ENCODE measurements at places on chromosomes 3 and 15.

- no peak for DNase-seq
These were observed 40.1 kb downstream of the TRIM71 start for GRCh38 chr3:32857921-32858320.

GRCh38 chr15:42084465-42085235 is 9.7 kb downstream of the PLA2G4D start:
- DNase-seq, result peak; percentile 75

GRCh38 chr3:36367912-36368573 is 12.3 kb upstream of the STAC start:
- DNase-seq, result no peak

DNA sequence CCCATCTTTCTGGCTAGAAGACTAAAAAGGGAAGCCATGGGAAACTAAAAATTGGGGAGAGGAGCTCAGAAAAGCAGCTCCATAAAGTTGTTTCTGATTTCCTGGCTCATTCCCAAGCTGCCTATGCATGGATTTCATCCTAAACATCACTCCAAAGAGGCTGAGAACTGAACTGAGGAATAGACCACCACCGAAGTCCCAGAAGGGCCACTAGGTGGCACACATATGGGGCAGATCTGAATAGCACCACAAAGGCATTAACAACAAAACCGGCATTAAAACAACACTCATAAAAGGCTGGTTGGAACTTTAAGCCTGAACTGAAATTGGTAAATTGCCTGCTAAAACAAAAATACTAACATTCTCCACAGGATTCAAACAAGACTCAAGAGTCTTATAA is 106.3 kb downstream of the PLD1 start:
- no peak for DNase-seq

GRCh38 chr3:129256270-129256669 is 6.9 kb downstream of the COPG1 start:
- no peak for DNase-seq

DNA sequence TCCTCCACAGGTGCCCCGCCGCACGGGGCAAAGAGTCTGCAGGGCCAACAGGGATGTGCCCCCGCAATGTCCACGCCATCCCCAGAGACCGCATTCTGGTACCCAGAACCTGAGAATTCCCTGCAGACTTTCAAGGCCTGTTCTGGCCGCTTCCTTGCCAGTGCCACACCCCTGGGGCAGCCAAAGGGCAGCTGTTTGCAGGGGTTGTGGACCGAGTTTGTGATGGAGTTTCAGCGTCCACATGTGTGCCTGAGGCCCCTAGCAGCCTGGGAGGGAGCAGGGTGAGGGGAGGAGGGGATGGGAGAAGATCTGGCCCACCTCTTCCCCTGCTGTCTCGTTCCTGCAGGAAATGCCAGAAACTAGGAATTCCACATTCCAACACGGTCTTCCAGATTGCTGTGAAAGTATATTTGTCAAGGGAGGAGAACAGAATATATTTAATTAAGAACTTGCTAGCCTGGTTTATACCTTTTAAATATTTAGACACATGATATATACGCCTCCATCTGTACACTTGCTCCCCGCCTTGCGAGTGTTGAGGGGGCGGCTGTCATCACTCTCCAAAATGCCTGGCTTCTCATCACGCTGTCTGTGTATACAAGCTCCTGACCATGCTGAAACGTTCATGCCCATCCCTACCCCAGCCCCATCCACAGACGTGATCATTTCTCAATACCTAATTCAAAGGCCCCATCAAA is 31.1 kb upstream of the RASA2 start:
- DNase-seq, result no peak

DNA sequence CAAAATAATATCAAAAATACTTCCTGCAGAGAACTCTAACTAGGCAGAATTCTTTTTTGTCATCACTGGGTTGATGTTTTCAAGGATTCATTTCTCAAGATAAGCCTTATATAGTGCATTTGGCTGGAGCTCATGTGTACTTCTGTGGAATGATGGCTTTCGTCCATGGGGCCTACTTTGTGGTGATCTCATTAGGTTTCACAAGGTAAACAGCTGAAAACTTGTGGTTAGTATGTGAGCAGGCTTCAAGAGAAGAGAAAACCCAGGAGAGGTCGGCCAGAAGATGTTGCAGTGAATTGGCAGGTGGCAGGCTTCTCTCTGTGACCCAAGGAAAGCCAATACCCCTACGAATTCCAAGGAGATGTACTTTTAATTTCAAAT is 121.4 kb upstream of the PHLDB2 start:
- peak; percentile 34 for DNase-seq

- no peak for DNase-seq
These were observed 727.1 kb downstream of the ROBO1 start for GRCh38 chr3:79040701-79041100.

- no peak for DNase-seq
These were observed 146.3 kb upstream of the SOX2 start for GRCh38 chr3:181565416-181565815.

GRCh38 chr3:138578141-138578540 is 15.9 kb downstream of the CEP70 start:
- no peak for DNase-seq

- no peak for DNase-seq
These were observed 79.0 kb upstream of the MFGE8 start for GRCh38 chr15:88992216-88992615.

DNA sequence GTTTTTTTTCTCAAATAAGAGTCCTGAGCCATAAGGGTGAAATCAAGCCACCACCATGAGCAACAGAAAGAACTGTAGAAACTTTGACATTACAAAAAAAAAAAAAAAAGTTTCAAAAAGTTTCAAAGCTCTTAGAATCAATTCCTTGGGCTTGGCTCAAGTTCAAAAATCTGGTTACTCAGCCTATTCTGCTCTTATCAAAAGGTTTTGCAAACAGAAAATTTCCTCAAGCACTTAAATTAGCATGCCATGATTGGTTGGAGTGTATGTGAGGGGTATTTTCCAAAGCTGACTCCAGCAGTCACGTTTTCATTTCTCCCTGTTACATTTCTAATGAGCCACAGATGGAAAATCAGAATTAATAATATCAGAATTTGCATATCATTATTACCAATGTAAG is 12.1 kb upstream of the PEX5L start:
- no peak for DNase-seq

- peak; percentile 90 for DNase-seq
These were observed 4.6 kb downstream of the ANXA2 start for GRCh38 chr15:60392986-60393790.

DNA sequence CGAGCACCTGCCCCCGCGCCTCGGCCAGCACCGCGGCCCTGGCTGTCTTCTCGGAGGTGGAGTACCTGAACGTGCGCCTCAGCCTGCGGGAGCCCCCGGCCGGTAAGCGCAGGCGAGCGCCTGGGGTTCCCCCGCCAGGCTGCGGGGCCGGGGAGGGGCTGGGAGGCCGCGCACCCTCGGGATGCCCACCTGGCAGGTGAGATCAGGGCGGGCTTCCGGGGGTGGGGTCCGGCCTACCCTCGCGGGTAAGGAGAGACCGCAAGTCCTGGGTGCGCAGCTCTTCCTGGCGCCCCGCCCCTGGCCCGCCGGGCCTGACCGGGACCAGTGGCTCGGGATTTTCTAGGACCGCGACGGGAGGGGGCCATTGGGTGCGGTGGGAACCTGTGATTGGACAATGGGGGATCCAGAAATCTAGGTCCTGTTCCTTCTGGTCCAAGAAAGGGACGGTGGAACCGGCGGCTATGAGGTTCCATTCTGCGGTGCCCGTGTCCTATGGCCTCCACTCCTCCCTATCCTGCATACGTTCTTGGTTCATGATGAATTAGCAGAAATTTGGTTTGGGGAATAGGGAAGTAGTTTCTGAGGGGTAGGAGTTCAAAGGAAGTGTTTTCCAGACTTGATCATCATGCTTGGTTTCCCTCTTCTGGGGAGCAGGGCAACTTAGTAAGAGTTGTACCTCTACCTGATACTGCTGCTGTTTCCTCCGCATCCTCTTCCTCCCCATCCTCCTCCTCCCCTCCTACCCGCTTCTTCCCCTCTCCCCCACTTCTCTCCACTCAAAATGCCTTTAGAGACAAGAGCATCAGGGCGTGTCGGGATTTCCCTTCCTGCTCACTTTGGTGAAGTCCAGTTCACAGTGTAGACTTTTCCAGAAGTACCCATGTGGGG is 808 bp downstream of the ARRDC4 start:
- peak; percentile 48 for DNase-seq

- DNase-seq, result no peak
These were observed 1113.2 kb downstream of the IGSF11 start for GRCh38 chr3:117921411-117921810.

GRCh38 chr3:186534113-186534669 is 10.0 kb downstream of the CRYGS start:
- no peak for DNase-seq

GRCh38 chr3:195906865-195907683 is 1.3 kb downstream of the TNK2 start:
- peak; percentile 60 for DNase-seq

DNA sequence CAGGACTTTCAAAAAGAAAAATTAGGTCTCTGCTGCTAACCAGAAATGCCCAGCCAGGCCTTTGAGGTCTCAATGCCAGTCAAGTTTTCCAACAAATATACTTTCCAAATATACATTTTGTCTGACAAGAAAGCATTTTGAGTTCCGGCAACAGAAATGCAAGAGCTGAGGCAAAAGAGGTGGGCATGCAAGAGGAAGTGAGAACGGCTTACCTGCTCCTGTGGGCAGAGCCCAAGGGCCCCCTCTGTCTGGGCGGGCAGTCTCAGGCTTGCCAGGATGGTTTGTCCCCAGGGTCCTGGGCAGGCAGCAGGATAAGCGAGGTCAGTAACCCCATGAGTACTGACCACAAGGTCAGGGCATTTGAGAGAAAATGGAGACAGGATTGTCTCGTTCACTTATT is 136.1 kb upstream of the TOPAZ1 start:
- DNase-seq, result no peak

Data from femur (tissue), 1 donor.